DMS79 treated with DMSO at 0.1 percent for 48 hours (cell line): ENCODE measurements at places on chromosomes 6 and 20.

DNA sequence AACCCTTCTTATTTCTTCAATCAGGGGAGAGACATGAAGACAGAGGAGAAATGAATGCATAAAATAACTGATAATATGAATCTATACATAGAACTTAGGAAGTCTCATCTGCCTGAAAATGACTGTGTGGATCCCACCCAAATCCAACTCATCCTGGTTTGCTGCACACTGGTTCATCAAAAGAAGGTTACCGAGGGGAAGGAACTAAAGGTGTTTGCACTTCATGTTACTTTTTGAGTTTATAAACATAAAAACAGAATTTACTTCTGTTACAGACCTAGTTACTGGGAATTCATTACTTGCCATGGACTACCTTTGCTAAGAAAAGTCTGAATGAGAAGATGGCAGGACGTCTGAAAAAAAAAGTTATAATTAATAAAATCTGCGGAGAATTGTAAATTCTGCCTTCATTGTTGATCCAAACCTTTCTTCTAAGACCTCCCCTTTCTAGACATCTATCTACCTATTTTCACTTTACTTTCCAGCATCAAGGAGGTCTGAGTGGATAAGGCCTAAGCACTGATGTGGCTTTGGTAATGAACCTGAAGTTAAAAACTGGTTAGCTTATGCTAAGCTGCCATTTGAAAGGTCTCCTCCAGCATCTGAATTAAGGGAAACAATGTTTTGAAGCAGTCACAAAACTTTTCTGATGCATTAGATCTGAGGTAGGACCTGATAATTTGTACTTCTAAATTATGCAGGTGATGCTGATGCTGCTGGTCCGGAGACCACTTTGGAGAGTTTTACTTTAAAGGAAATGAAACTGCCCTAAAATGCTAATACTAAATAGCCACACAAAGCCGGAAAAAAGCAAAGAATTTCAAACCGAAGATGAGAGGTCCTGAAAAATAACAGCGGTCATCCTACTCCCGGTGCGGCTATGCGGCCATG, 84.0 kb downstream of the HFE start:
- no peak for DNase-seq

- DNase-seq: no peak
These were observed 3.6 kb upstream of the SF3B5 start for GRCh38 chr6:144098993-144099392.

DNA sequence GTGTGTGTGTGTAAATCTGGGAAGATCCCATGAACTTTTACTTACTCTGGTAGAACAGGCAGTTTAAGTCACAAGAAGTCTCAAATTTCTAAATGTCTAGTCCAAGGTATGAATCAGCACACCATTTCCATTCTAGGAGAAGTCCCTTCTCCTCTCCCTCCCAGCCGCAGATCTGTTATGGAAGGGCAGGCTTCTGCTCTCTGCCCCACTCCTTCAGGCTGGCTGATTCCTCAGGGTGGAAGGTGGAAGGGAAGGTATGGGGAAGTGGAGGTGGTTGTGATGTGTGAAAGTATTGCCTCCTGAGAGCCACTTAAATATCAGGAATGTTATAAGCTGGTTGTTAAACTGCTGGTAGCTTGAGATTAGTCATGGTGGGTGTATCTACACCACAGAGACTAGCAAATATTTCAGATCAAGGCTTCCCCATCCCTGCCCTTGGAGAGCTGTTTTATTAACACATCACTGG, 44.5 kb upstream of the LAMA4 start:
- no peak for DNase-seq

- DNase-seq: peak; percentile 6
These were observed 121.6 kb downstream of the ADAT2 start for GRCh38 chr6:143328876-143329275.

DNA sequence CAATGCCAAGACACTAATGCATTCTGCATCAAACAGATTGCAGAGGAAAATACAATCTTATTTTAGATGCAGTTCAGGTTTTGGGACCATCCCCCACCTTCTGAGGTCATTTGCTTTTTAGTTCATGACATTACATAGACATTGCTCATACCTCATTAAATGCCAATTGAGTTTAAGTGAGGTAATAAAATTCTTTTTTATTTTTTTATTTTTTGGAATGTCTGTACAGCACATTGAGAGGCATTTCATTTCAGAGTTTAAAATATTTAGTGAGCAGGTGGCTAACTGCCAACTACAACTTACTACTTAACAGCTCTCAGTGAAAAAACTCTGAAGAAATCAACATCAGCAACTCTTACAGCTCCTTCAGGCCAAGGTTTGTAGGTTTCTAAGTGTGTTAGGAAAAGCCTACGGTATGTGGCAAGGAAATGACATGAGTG, 482.2 kb upstream of the RNF217 start:
- peak; percentile 97 for DNase-seq

DNA sequence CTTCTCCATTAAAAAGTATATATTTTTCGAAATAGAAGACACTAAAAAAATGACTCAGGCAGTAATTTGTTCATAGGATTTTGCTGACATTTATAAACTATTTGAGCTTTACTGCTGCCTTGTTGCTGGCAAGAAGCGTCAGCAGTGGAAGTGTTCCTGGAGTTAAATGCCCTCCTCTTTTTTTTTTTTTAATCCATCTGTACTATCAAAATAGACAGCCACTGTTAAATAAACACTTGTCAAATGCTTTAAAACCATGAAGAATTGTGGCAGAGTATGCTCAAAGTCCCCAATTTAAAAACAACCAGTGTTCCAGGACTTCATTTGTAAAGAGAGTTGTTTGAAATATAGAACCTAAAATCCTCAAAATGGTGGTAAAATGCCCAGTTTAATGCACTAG, 253.8 kb downstream of the NKAIN2 start:
- peak; percentile 61 for DNase-seq

- DNase-seq: no peak
These were observed 74.1 kb downstream of the NINL start for GRCh38 chr20:25511183-25511582.

- peak; percentile 91 for DNase-seq
These were observed 468.2 kb upstream of the RUNX2 start for GRCh38 chr6:44859901-44860410.

- peak; percentile 95 for DNase-seq
These were observed 177.8 kb downstream of the CDKAL1 start for GRCh38 chr6:20712011-20712410.

GRCh38 chr6:118788702-118789101, 105.2 kb upstream of the ASF1A start:
- DNase-seq: no peak

- no peak for DNase-seq
These were observed 19.8 kb upstream of the KCNG1 start for GRCh38 chr20:51042657-51043247.

DNA sequence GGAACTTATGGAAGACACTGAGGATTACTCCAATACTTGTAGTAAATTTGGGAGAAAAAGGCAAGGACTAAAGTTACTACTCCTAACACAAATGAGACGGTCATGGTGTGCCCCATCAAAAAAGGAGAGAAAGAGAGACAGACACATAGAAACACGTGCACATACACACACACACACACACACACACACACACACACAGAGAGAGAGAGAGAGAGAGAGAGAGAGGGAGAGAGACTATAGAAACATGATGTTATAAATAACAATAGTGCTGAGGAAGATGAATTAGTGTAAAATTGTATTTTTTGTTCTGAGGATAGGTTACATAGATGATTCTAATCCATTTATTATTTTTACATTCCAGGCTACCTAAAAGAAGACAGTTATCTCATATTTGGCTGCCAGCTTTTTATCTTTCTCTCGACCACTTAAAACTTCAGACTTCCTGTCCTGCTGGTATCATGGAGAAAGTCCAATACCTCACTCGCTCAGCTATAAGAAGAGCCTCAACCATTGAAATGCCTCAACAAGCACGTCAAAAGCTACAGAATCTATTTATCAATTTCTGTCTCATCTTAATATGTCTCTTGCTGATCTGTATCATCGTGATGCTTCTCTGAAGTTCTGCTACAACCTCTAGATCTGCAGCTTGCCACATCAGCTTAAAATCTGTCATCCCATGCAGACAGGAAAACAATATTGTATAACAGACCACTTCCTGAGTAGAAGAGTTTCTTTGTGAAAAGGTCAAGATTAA, 10.5 kb downstream of the PLN start:
- DNase-seq: no peak

DNA sequence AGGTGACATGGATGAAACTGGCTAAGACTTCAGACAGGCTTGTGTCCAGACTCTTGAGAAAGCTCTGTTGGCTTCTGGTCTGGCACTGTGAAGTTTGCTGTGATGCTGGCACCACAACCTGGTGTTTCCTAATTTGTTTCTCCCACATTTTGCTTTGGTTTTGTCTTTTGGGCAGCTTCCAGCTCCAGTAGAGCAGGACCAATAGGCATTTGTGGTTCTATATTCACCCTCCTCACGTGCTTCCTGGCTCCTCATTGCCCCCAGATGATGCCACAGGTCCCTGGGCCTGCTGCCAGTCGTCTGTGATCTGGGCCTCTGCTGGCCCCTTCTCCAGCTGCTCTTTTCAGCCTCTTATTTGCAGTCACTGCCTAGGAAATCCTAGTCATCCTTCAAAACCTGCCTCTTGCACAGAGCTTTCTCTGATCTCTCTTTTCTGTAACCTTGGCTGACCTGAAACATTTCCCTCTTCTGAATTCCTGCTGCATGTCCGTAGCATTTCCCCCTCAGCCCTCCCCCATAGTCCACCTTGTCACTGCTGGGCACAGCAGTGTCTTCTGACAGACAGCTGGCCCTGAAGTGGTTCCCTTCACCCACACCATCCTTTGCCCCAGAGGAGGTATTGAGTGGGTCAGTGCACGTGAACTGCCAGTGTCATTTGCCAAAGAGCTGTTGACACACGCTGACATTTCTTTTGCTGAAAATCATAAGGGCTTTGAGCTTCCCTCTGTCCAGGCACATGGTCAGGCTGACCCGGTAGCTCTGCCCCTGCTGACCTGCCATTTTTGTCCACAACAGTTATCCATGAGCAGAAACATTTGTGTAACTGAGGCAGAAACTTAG, 63.0 kb downstream of the PTPN1 start:
- peak; percentile 90 for DNase-seq

DNA sequence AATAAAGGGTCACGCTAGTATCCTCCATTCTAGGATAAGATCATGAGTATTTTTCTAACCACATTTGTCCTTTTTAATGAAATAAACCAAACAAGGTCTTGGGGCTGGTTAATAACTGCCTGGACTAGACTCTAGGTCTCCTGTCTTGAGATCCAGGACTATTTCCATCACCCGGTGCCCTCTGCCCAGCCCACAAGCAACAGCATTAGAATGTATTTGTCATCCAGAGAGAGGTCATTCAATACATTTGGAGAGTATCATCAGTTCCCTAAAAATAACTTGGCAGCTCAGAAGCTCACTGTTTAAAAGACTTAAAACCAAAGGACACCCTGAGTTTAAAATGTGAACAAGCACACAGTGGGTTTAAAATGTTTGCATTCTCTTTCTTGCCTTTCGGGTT, 4.4 kb upstream of the RBM24 start:
- no peak for DNase-seq

GRCh38 chr6:72959821-72960220, 265.5 kb downstream of the KHDC1L start:
- DNase-seq: no peak

- no peak for DNase-seq
These were observed at the start of gene QKI for GRCh38 chr6:163414117-163414945. TSS of gene QKI (plus strand) at chr6:163414718. CDS start at chr6:163415194, 476 bp downstream.

- DNase-seq: no peak
These were observed 120.2 kb downstream of the JARID2 start for GRCh38 chr6:15366003-15366535.

DNA sequence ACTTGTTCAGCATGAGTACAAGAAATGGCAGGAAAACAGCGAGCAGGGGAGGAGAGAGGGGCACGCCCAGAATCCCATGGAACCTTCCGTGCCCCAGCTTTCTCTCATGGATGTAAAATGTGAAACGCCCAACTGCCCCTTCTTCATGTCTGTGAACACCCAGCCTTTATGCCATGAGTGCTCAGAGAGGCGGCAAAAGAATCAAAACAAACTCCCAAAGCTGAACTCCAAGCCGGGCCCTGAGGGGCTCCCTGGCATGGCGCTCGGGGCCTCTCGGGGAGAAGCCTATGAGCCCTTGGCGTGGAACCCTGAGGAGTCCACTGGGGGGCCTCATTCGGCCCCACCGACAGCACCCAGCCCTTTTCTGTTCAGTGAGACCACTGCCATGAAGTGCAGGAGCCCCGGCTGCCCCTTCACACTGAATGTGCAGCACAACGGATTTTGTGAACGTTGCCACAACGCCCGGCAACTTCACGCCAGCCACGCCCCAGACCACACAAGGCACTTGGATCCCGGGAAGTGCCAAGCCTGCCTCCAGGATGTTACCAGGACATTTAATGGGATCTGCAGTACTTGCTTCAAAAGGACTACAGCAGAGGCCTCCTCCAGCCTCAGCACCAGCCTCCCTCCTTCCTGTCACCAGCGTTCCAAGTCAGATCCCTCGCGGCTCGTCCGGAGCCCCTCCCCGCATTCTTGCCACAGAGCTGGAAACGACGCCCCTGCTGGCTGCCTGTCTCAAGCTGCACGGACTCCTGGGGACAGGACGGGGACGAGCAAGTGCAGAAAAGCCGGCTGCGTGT, 11.6 kb downstream of the TNFAIP3 start:
- DNase-seq: no peak

GRCh38 chr6:167663784-167664443, 162.8 kb upstream of the AFDN start:
- DNase-seq: no peak

DNA sequence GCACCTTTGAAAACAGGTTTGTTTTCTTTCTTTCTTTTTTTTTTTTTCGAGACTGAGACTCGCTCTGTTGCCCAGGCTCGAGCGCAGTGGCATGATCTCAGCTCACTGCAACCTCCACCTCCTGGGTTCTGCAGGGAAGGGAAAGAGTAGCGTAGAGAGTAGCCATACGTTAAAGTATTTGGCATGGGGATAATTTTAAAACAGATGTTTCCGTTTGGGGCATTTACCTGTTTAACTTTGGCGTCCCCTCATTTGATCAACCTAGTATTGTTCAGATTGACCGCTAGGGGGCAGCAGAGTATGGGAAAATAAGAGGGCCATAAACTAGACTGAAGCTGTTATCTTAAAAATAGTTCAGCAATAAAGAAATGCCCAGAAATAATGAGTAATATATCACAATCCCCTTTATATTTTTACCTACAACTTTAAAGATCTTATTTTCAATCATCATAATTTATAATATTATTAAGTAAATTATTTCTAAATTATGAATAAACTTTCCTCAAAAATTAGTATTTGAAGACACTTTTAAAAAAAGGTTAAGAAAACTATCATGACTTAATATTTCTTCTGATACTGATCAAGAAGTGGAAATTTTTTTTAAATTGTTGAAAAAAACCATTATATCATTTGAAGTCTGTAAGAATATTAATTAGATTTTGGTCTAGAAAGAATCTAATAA, 7.6 kb upstream of the TAAR9 start:
- DNase-seq: peak; percentile 62

- DNase-seq: no peak
These were observed 52.8 kb downstream of the MYLIP start for GRCh38 chr6:16181439-16182297.

GRCh38 chr6:36414481-36414880, 27.0 kb upstream of the ETV7 start:
- DNase-seq: no peak
